Epithelial cell of umbilical artery (primary cell): ENCODE measurements at places on chromosomes 2 and 18. TPM values are rescaled to one million over a fixed set of nuclear protein-coding genes. Genes with fewer than 3 reads are reported as not detected.

The SERPINB3 gene
- total RNA-seq: not detected in 2 replicates

The TRAK2 gene
- total RNA-seq: 24.0 and 28.7 TPM in 2 replicates

The UGT1A8 gene
- total RNA-seq: not detected in 2 replicates

The FEZ2 gene
- total RNA-seq: 109 and 142 TPM in 2 replicates

The SLC40A1 gene
- total RNA-seq: 4.5 and 12.9 TPM in 2 replicates
